ENCODE measurements at places on chromosomes 4 and X.

- peak; percentile 3 for DNase-seq
Measured at GRCh38 chr4:122086338-122087065, 65.6 kb upstream of the BLTP1 start.

DNA sequence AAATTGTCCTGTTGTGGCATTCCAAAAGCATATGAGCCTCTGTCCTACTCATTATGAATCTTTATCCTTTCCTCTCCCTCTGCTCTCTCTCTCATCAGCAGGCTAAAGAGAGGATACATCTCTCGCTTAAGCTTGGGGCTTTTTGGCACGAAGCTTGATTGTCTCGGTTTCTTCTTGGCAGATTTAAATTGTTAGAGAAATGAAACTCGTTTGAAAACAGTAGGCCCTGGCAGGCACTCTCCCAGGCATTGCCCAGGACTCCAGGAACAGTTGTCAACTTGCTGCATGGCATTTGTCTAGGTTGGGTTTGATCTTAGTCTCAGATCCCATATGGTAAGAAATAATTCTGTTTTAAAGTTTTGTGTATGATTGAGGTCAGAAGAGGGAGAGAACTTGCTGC is 35.5 kb downstream of the NAA11 start:
- DNase-seq = no peak

DNA sequence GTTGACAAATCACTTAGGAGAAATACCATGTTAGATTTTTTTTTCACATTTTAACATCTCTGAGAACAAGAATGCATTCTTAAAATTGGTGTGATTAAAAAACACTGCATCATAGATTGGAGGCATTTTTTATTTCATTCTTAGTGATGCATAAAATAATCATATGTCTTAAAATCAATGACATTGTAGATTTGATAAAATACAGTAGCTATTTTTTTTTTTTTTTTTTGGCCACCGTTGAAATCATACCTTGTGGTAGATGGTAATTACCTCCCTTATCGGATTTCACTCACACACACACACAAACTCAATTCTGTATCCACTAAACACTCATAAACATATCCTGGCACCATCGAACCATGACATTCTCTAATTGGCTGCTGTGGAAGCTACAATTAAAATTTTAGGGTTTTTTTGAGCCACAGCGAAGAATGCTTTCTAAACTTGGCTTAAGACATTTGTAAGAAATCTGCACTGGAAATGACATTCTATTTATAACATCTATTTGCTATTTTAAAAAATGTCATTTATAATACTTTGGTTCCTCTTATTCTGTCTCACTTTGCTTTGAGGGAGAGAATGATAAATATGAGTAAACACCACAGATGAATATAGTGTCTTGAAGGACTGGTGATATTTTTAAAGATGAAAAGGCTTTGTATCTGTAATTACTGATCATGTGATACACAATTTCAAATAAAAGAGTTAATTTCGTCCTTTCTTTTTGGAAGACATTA is 60.1 kb downstream of the CCSER1 start:
- no peak for DNase-seq

GRCh38 chr4:106898621-106899230 is 137.4 kb downstream of the DKK2 start:
- DNase-seq = peak; percentile 54

GRCh38 chr4:81314196-81314896 is 99.3 kb upstream of the PRKG2 start:
- DNase-seq = no peak

GRCh38 chrX:45766981-45767501 is 566.4 kb upstream of the DIPK2B start:
- peak; percentile 49 for DNase-seq

- peak; percentile 16 for DNase-seq
Measured at GRCh38 chrX:129115104-129115503, 408.2 kb downstream of the SMARCA1 start.

- no peak for DNase-seq
Measured at GRCh38 chr4:137535718-137536117, 3.4 kb upstream of the PCDH18 start.

DNA sequence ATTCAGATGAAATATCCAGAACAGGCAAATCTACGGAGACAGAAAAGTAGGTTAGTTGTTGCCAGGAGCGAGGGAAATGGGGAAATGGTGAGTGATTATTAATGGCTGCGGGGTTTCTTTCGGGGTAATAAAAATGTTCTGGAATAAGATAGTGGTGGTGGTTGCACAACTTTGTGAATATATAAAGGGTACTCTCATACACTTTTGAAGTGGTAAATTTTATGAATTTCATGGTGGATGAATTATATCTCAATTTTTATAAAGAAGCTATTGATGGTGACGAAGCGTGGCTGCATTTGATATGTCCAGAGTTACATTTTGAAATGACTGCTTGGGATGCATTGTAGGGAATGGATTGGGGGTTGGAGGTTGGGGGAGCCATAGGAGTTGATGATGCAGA is 16.3 kb downstream of the FAM47E start:
- DNase-seq = no peak

DNA sequence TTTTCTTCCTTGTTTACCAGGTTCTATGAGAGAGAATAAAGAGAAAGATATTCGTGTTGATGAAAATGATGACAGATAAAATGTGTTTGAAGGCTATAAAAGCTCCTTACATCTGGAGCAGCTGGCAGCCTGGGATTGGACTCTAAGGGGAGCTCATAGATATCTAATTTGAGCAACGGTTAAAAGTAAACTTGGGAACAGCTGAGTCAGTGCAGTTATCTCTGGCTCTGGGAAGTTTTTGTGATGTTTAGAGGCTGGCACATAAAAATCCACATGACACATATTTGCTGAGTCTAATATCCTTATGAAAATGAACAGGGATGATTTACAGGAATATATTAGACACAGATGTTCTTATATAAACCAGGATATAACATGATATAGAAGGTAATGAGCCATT is 331.8 kb upstream of the TENM3 start:
- DNase-seq = peak; percentile 9

DNA sequence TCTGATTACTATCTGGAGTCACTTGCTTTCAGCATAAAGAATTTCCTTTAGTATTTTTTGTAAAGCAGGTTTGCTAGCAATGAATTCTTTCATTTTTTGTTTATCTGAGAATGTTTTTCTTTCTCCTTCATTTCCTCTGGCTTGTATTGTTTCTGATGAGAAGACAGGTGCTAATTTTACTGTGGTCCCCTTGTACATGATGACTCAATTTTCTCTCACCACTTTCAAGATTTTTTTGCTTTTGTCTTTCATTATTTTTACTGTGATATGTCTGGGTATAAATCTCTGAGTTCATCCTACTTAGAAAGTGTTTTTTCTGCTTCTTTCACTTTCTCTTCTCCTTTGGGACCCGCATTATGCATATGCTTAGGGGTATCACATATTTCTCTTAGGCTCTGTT is 62.6 kb downstream of the PKD2 start:
- DNase-seq = no peak

GRCh38 chr4:36242629-36243354 is 1.5 kb downstream of the ARAP2 start:
- no peak for DNase-seq

GRCh38 chr4:1851575-1852410 is 4.2 kb downstream of the LETM1 start:
- DNase-seq = peak; percentile 37

GRCh38 chrX:152892999-152893891 is 4.6 kb upstream of the ZNF185 start:
- no peak for DNase-seq

GRCh38 chr4:7842384-7843279 is 97.0 kb downstream of the AFAP1 start:
- DNase-seq = peak; percentile 96

DNA sequence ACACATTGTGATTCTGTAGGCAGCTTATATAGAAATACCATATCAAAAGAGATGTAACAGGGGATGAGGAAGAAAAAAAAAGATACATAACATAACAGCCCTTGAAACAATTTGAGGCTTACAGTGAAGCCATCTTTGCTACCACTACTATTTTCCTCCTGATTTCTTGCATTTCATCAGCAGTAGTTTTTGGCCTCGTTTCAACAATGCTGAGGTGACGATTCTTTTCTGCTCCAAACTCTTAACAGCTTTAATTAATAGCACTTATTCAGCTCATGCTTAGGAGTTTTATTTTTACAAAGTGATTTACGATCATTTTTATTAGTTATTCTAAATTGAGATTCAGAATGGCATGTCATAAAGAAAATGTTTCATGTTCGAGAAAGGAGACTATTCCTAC is 163.2 kb downstream of the DCK start:
- DNase-seq = peak; percentile 71

DNA sequence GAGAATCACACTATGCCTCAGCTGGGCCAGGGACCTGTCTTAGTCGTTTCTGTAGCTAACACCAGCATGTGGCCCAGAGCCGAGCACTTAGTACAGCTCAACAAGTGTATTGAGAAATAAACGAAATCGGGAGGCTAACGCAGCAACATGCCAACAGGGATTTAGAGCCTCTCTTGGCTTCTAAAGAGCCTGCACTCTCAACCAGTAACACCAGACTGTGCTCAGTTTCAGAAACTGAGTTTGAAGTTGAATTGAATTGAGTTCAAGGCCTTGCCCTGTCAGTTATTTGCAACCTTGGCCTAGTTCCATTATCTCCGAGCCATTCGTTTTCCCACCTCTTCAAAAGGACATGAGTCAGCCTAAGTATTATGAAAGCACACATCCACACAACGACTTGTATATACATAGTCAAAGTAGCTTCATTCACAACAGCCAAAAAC is 71.3 kb upstream of the LDB2 start:
- peak; percentile 22 for DNase-seq

DNA sequence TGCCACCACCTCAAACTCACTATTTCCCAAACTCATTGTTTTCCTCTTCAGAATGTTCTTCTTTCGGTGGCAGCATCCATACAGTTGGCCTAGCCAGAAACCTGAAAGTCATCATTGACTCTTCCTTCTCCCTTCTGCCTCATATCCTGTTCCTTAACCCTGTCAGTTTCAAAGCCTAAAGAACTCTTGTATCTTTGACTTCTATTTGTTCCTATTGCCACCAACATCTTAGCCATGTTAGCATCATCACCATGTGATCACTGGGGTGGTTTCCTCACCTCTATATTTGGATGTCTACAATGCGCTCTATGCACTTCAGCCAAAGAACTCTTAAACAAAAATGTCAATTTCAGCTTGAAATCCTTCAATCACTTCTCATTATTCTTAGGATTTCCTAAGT is 29.0 kb downstream of the DDX60L start:
- no peak for DNase-seq

DNA sequence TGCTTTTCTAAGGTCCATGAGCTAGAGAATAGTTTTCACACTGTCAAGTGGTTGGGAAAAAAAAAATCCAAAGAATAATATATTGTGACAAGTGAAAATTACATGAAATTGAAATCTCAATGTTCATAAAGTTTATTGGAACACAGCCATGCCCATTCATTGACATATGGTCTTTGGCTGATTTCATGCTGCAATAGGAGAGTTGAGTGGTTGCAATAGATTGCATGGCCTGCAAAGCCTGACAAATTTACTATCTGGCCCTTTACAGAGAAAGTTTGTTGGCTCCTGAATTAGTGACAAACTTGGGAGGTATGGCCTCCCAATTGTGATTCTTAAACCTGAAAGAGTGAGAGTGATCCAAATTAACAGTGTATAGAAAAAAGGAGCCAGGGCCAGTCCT is 115.5 kb upstream of the FAM9C start:
- no peak for DNase-seq

DNA sequence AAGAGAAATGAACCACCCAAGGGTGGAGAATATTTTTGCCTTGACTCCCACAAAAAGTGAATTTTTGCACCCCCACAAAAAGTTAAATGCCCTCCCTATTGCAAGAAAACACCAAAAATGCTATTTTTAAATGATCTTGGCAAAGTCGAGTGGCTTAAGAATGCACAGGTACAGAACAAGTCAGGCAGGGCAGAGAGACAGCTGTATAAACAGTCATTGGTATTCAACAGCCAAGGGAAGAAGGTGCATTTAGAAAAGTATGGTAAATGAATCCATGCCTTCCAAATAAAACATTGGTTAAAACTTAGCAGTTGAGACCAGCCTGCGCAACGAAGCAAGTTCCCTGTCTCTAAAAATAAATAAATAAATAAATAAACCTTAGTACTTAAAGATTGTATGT is 169.3 kb downstream of the CHIC2 start:
- no peak for DNase-seq

DNA sequence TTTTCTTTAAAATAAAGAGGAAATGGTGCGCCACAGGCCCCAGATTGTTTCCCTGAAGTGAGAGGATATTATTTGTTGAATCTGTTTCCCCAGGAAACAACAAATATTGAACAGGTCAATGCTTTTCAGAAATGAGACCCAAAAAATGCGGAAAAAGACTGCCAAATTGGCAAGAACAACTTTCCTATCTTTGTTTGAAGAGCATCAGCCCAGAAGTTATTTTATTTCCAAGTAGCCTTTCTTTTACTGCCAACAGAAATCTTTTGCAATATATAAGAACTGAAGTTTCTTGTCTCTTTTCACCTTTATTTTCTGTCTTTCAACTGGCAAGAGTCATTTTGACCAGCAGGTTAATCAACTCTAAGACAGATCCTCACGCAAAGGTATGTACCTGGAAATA is at the start of gene SMR3A:
SMR3A (plus strand) TSS at position 301 of the 400 bp plus-strand sequence. CDS start 1,356 bp downstream, outside the sequence.
- DNase-seq = no peak

DNA sequence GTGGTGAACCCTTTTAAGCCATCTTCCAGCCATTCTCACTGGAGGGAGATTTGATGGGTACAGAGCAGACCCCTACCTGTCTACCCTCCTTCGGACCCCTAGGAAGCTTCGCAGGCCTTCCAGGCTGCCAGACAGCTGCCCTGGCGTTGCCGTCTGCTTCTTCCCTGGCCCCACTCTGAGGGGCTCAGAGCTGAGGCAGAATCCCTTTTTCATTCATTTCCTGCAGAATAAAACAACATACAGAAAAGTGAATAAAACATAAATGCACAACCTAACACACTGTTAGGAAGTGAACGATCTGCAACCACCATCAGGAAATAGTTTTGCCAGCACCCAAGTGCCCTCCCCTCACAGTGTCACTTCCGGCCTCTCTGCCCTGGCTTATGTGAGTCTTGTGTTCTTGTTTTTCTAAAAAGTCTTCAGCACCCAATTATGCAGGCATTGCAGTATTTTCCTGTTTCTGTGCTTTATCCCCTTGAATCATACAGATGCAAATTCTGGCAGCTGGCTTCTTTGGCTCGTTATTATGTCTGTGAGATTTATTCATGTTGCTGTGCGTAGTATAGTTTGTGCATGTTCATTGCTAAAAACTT is 5.6 kb upstream of the ADD1 start:
- DNase-seq = peak; percentile 54

GRCh38 chr4:95742179-95742578 is 97.7 kb upstream of the PDHA2 start:
- DNase-seq = no peak

GRCh38 chr4:119040694-119041185 is 94.9 kb upstream of the MYOZ2 start:
- DNase-seq = peak; percentile 85

DNA sequence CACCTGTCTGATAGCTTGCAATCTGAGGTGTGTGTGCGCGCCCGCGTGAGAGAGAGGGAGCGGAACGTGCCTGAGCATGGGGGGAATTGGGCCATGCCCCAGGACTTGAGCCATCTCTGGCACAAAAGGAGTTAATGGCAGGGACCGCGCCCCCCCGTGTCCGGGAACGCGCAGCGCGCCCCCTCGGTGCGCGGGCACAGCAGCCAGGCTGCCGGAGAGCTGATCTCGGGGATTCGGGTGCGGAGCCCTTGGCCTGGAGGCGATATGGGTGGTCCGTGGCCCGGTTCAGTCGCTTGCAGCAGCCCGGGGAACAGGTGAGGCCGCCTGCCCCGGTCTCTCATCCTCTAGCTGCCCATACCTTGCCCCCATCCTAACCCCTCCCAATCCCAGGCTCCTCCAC is at the start of gene NLGN3:
NLGN3 (plus strand) TSS at position 191 of the 400 bp plus-strand sequence. CDS start 2,909 bp downstream, outside the sequence.
- DNase-seq = peak; percentile 17

GRCh38 chrX:38570396-38570795 is 9.1 kb downstream of the TSPAN7 start:
- DNase-seq = no peak

- DNase-seq = peak; percentile 25
Measured at GRCh38 chr4:114734594-114734993, 136.0 kb downstream of the UGT8 start.
